ENCODE measurements at places on chromosomes 1 and 21.

DNA sequence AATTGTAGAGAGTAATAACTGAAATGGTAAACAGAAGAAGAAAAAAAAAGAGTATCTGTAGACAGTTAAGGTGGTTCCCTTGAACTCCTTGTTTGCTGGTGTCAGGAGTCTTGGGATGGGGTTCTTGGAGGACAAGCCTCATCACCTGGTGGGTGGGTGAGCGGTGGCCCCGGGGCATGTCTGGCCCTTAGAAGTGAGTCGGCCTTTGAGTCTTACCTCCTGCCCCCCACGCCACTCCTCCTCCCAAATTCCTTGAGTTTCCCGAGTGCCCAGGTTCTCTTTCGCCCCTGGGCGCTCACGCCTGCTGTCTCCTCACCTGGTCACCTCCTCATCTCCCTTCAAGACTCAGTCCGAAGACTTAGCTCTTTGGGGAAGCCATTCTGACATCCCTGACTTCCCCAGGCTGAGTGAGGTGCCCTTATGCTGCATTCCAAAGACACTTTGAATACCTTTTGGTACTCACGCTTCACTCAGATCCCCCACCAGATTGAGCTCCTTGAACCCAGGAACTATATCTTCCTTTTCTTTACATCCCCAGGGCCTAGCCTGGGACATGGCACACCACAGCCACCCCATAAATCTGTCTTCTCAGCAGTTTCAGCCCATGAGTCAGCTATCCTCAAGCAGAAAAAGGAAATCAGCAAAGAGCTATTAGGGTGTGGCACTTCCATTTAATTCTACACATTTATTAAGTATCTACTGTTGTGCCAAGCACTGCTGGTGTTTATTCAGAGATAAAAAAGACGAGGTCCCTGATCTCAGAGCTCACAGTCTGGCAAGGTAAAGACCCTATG is 13.5 kb upstream of the IKBKE start:
- no peak for DNase-seq

GRCh38 chr1:65289449-65289848 is 19.9 kb upstream of the DNAJC6 start:
- no peak for DNase-seq

DNA sequence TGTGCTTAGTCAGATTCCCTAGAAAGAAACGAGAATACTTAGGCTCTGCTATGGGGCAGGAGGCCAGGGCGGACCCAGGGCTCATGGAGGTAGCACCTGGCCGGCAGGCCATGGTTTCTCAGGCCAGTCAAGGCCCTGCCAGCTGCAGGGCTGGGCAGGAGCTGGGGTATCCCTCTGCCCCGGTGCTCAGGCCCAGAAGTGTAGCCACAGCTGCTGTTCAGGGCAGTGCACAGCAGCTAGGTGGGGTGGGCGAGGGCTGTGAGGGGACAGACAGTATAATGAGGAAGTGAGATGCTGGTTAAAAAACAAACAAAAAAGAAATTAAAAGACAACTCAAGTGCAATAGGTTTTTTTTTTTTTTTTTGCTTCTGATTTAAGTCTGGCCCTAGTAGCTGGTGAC is 34.0 kb upstream of the EDN2 start:
- DNase-seq, result no peak

DNA sequence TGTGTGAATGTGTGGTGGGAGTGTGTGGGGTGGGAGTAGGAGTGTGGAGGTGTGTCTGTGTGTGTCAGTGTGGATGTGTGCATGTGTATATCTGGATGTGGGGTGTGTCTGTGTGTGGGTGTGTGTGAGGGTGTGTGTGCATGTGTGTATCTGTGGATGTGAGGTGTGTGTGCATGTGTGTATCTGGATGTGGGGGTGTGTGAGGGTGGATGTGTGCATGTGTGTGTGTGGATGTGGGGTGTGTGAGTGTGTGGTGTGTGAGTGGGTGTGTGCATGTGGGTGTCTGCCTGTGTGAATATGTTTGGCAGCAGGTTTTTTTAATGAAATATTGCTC is 106.1 kb downstream of the PDE9A start:
- no peak for DNase-seq

DNA sequence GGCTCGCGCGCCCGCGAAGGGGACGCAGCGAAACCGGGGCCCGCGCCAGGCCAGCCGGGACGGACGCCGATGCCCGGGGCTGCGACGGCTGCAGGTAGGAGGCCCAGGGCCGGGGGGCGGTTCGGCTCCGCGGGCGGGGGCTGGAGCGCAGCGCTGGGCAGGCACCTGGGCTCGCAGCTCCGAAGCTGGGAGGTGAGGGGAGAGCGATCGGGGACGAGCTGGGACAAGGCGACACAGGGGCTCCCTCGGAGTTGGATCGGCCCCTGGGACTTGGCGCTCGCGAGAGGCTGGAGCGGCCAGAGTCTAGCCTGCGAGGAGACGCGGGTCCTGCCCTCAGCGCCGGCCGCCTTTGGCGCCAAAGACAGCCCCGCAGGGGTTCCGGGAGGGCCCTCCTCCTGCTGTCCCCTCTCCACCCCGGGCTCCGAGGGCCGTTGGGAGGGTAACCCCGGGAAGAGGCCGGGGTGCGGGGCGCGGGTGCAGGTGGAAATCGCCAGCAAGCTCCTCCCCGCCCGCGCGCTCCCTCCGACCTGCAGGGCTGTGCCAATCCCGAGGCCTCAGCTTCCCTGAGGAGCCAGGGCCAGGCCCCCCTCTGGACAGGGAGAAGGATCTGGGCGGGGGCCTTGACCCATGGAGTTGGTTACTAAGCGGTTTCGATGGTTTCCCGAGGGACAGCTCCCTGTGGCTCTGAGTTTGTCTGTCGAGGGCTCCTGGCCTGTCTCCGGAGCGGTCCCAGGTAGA is 401 bp downstream of the TP73 start:
- DNase-seq, result no peak

GRCh38 chr21:16811011-16811410 is 701.8 kb upstream of the CXADR start:
- no peak for DNase-seq

GRCh38 chr1:151811181-151811580 is 6.0 kb upstream of the LINGO4 start:
- no peak for DNase-seq

DNA sequence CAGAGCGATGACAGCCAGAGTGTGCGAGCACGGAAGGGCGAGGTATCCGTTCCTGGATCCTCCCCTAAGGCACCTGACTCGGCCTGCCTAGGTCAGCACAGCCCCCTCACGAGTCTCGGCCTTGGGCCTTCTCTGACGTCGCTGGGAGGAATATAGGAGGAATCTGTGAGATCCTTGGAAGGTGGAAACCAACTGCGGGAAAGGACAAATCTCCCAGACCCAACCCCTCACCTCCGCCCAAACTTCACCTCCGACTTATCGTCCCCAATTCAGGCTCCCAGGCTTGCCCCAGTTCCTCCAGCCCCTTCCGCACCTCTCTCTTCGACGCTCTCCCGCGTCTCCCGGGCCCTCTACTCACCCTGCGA is 494 bp downstream of the APH1A start:
- DNase-seq, result peak; percentile 57

DNA sequence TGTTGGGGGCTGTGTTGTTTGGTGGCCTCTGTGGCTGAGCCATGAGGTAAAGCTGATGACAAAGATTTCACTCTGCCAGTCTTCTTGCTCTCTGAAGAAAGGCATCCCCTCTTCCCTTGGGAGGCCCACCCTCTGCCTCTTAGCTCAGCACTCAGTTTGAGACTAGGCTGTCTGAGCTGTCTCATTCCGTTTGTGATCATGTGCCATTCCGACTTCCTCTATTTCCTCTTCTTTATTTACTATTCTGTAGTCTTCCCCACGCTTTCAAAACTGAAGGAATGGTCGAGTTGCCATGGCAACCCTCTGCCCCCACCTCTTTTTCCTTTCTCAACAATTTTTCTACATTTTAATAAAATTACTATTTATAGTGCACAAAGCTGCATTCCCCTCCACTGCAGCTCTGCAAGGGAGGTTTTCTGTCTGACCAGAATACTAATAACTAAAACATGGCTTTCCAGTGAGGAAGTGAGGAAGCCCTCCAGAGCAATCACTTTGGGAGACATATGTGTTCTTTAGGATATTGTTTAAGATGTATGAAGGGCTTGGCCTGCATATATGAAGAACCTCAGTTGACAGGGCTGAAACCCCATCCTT is 30.8 kb downstream of the KCNA3 start:
- no peak for DNase-seq

DNA sequence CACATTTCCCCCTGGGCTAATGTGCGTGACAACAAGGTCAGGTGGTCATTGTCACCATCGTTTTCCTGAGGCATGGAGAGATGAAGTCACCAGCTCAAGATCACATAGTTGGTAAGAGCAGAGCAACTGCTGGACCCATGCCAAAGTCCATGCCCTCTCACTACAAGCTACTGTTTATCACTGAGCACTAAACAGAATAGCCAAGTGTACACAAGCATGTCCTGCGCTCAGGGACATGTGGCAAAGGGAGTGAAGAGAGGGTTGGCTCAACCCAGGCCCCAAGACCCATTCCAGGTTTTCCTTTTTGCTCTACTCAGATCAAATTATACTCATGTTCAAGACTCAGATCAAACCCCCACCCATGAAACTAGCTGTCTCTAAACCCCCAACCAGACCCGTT is 20.8 kb downstream of the LRRC52 start:
- DNase-seq, result no peak

GRCh38 chr1:223290397-223290796 is 73.6 kb downstream of the SUSD4 start:
- no peak for DNase-seq

DNA sequence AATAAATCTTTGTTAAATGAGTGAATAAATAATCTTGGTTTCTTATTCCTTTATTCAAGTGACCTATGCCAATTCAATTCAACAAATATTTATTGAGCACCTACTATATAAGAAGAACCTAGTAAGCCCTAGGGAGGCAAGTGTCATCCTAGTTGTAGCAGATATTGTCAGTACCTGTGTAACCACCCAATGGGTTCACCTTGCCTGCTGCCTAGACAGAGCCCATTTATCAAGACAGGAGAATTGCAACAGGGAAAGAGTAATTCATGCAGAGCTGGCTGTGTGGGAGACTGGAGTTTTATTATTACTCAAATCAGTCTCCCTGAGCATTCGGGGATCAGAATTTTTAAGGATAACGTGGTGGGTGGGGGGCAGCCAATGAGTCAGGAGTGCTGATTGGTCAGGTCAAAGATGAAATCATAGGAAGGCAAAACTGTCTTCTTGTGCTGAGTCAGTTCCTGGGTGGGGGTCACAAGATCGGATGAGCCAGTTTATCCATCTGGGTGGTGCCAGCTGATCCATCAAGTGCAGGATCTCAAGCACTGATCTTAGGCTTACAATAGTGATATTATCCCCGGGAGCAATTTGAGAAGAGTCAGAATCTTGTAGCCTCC is 53.8 kb upstream of the KCNA3 start:
- no peak for DNase-seq

DNA sequence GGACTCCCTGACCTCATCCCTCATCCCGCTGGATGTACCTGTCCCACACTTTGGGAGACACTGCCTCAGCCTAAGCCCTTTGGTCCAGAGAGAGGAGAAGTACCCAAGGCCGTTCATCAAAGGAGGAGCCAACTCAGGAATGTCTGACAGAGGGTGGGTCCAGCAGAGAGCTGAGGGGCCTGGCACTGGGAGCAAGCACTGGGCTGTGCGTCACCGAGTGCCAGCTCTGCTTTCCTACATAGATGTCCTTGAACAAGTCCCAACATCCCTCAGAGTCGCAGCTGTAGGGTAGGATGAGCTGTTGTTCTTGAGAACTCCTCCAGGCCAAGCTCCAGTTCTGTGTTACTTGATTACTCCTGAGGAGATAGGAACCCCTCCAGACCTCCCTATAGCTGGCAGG is 68.8 kb upstream of the ACOT11 start:
- no peak for DNase-seq

GRCh38 chr1:55622074-55622473 is 406.9 kb upstream of the USP24 start:
- DNase-seq, result no peak

GRCh38 chr1:192183788-192184187 is 25.5 kb downstream of the RGS18 start:
- DNase-seq, result no peak

DNA sequence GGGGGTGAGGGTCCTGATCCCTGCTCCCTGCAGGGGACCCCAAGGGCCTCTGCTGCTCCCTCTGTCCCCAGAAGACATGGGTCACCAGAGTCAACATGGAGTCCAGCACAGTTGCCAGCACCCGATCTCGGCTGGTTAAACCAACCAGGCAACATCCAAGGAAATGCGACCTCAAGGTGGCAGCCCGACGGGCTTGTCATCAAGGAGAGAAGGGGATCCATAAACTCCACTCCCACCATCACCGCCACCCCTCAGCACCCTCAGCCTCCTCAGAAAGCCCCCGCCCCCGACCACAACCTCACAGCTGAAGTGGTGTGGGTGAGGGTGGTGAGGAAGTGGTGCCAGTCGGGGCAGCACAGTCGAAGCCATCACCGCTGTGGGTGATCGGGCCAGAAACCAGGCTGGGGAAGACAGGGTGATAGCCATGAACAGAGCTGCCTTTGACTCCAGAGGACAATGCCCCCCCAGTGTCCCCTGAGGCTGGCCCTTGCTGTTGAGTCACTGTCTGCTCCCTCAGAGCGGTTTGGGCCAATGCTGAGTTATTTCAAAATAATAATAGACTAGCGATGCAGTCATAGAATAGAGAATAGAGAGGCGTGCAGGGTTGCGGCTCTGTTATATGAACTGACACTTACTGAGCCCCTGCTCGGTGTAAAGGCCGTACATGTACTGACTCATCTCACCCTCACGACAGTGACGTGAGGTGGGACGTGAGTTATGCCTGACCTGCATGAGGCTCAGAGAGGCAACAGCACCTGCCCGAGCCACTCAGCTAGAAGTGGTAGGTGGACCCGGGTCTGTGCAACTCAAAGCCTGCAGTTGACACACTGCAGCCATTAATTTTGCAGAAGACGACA is 88.7 kb upstream of the IFFO2 start:
- peak; percentile 45 for DNase-seq

DNA sequence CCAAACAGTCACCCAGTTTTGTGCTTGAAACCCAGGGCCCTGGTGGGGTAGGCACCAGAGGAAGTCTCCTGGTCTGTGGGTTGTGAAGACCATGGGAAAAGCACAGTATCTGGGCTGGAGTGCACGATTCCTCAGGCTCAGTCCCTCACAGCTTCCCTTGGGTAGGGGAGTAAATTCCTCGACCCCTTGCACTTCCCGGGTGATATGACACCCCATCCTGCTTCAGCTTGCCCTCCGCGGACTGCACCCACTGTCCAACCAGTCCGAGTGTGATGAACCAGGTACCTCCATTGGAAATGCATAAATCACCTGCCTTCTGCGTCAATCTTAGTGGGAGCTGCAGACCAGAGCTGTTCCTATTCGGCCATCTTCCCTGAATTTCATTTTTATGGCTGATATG is 133.9 kb upstream of the KCTD3 start:
- DNase-seq, result no peak

Data from left lobe of liver (tissue), 2 donors.